ENCODE measurements at places on chromosomes 6 and 20. TPM values are rescaled to one million over a fixed set of nuclear protein-coding genes. Genes with fewer than 3 reads are reported as not detected.

Gene ANKRD6
- 0.36 TPM for polyA plus RNA-seq

Gene CST1
- 0.22 TPM for polyA plus RNA-seq

Gene LINC00237
- polyA plus RNA-seq: not detected

Gene IRF4
- 0.07 TPM for polyA plus RNA-seq

Gene TGM3
- polyA plus RNA-seq: not detected

Gene LY86
- not detected for polyA plus RNA-seq

Gene NINL
- polyA plus RNA-seq: 32.3 TPM

Gene TEAD3
- 16.5 TPM for polyA plus RNA-seq

Gene CASS4
- polyA plus RNA-seq: 0.17 TPM

Gene CRYBG1
- 5.9 TPM for polyA plus RNA-seq

Gene KCNK5
- polyA plus RNA-seq: 0.03 TPM

Gene MAP7
- polyA plus RNA-seq: not detected

Gene CST2
- polyA plus RNA-seq: not detected

Gene UST
- polyA plus RNA-seq: not detected

Gene KHDC1L
- not detected for polyA plus RNA-seq

Gene NR2E1
- polyA plus RNA-seq: not detected

Gene GABRR1
- polyA plus RNA-seq: not detected

Gene BPIFB4
- polyA plus RNA-seq: 0.09 TPM

Gene SIRPD
- polyA plus RNA-seq: not detected

Gene SERAC1
- 5.5 TPM for polyA plus RNA-seq

Gene TTBK1
- 0.24 TPM for polyA plus RNA-seq

Gene MYCT1
- polyA plus RNA-seq: not detected

Gene LHFPL5
- polyA plus RNA-seq: not detected

Gene GGTLC1
- polyA plus RNA-seq: not detected

Gene TREM2
- not detected for polyA plus RNA-seq

Gene TMC2
- 0.03 TPM for polyA plus RNA-seq

Gene TINAG
- not detected for polyA plus RNA-seq

Gene LPA
- not detected for polyA plus RNA-seq

Gene IMPG1
- polyA plus RNA-seq: not detected

Gene NHLRC1
- not detected for polyA plus RNA-seq

Gene TBX18
- polyA plus RNA-seq: not detected

Gene CD24
- 16.6 TPM for polyA plus RNA-seq

Gene MRPL2
- 69.9 TPM for polyA plus RNA-seq

Gene CST8
- polyA plus RNA-seq: not detected

Gene ULBP3
- polyA plus RNA-seq: 0.22 TPM

Gene MCM8
- 11.5 TPM for polyA plus RNA-seq

Gene SS18L1
- polyA plus RNA-seq: 27.6 TPM

Gene EFHC1
- polyA plus RNA-seq: 23.5 TPM

Gene PPP1R3G
- polyA plus RNA-seq: 1.3 TPM

Gene LIME1
- 13.0 TPM for polyA plus RNA-seq
